Esophagus squamous epithelium (tissue), 5 donors: ENCODE measurements at places on chromosomes 5 and 9. TPM values are rescaled to one million over a fixed set of nuclear protein-coding genes. Genes with fewer than 3 reads are reported as not detected.

DNA sequence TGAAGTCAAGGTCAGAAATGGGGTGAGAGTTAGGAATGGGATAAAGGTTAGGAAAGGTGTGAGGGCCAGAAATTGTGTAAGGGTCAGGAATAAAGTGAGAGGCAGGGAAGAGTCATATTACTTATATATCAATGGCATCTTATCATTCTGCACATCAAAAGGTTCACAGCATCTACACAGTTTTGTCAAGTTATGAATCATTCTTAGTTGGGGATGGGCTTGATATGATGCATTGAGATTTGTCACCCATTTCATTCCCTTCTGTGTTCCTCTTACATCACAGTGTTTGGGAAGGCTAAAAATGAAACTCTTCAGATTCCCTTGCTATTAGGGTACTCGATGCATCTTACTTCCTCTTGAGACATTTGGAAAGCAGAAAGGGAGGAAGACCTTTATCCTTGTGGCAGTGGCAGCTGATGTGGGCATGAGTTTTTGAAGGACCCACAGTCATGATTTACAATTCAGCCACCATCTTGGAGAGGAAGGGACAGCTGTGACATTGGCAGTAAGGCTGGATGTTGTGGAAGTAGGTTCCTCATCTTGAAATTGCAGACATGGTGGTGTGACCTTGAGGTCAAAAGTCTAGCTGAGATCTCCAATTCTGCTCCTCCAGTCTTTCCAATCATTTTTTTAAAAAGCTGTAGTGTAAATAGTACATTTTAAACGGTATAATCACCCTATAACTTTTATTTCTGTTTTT, 24.2 kb upstream of the NPR3 start:
- H3K27me3 ChIP-seq = no peaks in the 10 kb centered on the region
- DNase-seq = no peak
- no peak overlapping the region for H3K4me3 ChIP-seq
- H3K27ac ChIP-seq = no peak overlapping the region
- H3K4me1 ChIP-seq = no peaks in the 10 kb centered on the region
- no peaks in the 10 kb centered on the region for H3K36me3 ChIP-seq

DNA sequence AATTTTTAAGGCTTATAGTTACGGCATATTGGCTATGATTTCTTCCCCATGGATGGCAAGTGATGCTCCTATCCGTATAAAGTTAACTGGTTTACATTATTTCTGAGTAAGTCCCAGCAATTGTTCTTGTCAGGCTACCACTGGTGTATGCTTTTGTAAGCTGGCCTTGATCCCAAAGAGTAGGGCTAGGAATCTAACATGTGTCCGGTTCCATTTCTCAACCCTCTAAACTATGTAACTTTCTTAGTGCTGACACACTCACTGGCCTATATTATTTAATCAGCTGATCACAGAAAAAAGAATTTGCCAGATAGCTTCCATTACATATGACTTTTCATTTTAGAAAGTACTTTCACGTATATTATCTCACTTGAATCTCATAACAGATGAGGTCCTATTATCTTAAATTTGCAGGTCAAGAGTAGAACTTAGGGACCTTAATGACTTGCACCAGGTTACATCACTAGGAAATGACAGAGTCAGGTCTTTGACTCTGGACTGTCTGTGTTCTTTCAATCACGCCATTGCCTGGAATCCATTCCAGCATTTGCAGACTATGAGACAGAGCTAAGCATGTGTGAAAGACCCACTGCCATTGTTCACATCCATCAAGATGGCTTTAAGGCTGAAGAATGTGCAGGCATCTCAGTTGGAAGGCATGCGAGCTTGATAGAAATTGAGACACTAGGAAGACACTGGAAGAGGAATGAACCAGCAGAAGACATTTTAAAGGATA, 362.9 kb downstream of the ARRDC3 start:
- peaks cover 18% of the 10 kb centered on the region for H3K4me1 ChIP-seq
- no peaks in the 10 kb centered on the region for H3K27me3 ChIP-seq
- no peak overlapping the region for H3K4me3 ChIP-seq

GRCh38 chr5:180990882-180991242, 2.2 kb downstream of the BTNL3 start:
- H3K4me1 ChIP-seq = no peaks in the 10 kb centered on the region
- H3K27me3 ChIP-seq = no peaks in the 10 kb centered on the region
- DNase-seq = no peak
- H3K4me3 ChIP-seq = no peak overlapping the region

DNA sequence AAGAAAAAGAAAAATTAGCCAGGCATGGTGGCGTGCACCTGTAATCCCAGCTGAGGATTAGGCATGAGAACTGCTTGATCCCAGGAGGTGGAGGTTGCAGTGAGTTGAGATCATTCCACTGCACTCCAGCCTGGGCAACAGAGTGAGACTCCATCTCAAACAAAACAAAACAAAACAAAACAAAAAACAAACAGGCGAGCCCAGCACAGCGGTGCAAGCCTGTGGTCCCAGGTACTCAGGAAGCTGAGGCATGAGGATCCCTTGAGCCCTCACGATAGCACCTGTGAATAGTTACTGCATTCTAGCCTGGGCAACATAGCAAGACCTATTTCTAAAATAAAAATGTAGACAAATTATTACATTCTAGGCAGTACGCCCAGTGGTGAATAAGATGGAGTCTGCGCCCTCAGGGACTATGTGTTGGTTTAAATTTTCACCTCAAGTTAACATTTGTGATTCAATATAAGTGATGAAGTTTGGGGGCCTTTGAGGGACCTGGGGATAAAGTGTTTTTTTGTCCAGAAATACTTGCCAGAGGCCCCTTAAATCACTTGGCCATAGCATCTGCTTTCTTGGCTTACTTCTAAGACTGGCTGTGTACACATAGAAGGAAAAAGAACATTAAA, 3.4 kb upstream of the GAPVD1 start:
- H3K36me3 ChIP-seq = no peaks in the 10 kb centered on the region
- peaks cover 9% of the 10 kb centered on the region for H3K4me1 ChIP-seq
- no peak for DNase-seq
- H3K27ac ChIP-seq = no peak overlapping the region

DNA sequence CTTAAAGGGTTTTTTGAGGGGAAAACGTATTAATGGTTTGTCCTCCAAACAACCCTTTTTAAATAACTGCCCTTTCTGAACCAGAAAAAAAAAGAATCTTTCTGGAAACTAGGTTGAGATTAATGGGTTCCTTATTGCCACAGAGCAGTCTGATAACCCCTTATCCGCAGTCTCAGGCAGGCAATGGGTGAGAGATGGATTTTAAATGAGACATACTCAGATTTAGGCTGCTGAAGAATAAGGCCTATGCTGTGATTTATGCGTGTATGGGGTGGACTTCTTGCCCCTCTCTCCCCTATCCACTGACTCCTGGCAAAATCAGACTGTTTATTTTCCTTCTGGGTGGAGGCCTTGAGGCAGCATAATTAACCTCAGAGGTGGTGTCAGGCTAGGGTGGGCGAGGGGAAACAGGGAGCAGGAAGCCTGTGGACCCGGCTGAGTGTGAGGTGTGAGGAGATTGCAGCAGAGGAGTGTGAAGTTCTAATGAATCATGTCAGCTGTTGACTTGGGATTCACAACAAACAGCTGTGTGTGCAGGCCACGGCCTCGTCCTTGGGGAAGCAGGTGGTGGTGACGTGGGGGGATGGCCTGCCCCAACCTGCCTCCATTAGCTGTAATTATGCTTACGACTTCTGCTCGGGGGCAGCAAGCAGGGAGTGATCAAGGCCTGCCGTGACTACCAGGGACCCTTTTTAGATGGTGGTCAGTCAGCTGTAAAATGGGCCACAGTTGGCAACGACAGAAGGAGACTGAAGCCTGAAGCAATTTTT, 196.4 kb downstream of the SEMA6A start:
- no peaks in the 10 kb centered on the region for H3K27me3 ChIP-seq
- peaks cover 6% of the 10 kb centered on the region for H3K36me3 ChIP-seq
- no peak overlapping the region for H3K27ac ChIP-seq
- no peak for DNase-seq
- no peak overlapping the region for H3K4me3 ChIP-seq

- no peak overlapping the region for H3K4me3 ChIP-seq
These were observed 146.9 kb upstream of the TLX3 start for GRCh38 chr5:171162165-171162564.

DNA sequence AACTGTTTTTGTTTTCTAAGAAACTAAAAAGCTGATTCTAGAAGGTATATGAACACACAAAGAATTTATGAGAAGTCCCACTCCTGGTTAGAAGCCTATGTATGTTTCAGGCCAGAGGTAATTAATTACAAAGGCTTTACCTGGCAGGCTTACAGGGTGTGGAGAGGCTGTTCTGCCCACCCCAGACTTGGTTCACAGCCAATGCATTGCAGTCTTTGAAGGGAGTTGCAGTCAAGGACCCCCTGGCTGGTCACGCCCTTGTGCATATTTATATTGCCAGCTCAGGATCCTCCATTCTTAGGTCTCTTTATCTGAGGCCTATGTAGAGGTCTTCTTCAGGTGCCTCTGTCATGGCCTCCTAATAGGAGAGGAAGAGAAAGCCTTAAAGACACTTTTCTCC, 13.6 kb upstream of the PRSS3 start:
- H3K4me1 ChIP-seq = peaks cover 20% of the 10 kb centered on the region
- no peaks in the 10 kb centered on the region for H3K27me3 ChIP-seq
- H3K4me3 ChIP-seq = no peak overlapping the region
- no peak overlapping the region for H3K27ac ChIP-seq
- no peaks in the 10 kb centered on the region for H3K36me3 ChIP-seq
- no peak for DNase-seq

DNA sequence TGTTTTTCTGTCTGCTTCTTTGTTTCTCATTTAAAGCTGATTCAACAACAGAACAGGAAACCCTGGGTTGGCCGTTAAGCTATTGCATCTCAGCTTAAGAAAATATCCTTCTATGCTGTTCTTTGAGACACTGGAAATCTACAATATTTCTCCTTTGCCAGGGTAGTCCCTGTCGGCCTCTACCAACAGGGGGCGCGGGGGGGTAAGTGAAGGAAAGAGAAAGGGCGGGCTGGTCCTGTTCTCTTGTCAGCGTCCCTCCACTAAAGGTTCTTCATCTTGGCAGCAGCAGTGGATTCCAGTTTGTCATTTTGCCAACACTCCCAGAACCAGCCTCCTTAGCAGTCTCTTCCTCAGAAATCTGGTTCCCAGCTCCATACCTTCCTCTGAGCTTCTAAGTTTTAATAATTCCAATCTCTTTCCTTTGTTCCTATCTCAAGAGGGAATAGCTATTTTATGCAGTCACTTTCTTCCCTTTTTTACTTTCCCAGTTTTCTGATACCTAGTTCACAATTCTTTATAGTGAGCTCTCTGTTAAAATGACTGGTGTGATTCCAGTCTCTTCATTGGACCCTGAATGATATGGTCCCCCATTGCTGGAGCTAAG, 222.3 kb downstream of the GLIS3 start:
- H3K36me3 ChIP-seq = no peaks in the 10 kb centered on the region
- no peak overlapping the region for H3K4me3 ChIP-seq
- DNase-seq = no peak
- no peaks in the 10 kb centered on the region for H3K4me1 ChIP-seq
- H3K27me3 ChIP-seq = no peaks in the 10 kb centered on the region

GRCh38 chr5:106085136-106085535, 1585.6 kb downstream of the EFNA5 start:
- H3K4me1 ChIP-seq = no peaks in the 10 kb centered on the region
- no peak overlapping the region for H3K27ac ChIP-seq
- DNase-seq = no peak
- H3K36me3 ChIP-seq = no peaks in the 10 kb centered on the region
- H3K4me3 ChIP-seq = no peak overlapping the region

- H3K4me3 ChIP-seq = no peak overlapping the region
- H3K36me3 ChIP-seq = no peaks in the 10 kb centered on the region
- no peak for DNase-seq
- no peaks in the 10 kb centered on the region for H3K27me3 ChIP-seq
- no peak overlapping the region for H3K27ac ChIP-seq
- H3K4me1 ChIP-seq = peaks cover 3% of the 10 kb centered on the region
These were observed 49.2 kb upstream of the TNC start for GRCh38 chr9:115167175-115167574.

DNA sequence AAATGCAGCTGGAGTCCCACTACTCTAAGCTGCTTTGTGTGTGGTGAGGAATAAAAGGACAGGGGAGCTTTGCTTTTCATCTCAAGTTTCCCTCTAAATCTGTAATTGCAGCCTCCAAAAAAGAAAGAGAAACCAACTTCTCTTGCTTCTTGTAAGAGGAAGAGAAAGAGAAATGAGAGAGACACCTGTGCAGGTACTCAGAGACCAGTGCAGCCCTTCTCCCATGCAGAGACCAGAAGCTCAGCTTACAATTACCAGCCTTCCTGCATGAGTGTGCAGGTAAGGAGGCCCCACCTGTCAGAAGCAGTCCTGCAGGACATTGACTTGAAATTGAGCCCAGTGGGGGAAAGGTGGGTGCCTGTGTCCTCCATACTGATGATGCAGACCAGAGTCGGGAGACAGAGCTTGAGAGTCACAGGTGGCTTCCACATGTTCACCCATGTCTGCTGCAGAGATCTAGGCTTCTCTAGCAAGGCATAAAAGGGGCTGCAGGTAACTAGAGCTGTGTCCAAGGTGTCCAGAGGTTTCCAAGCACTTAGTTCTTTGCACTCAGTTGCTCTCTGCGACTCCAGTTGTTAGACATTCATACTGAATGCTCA, 15.3 kb upstream of the MED10 start:
- H3K27me3 ChIP-seq = no peaks in the 10 kb centered on the region
- H3K4me1 ChIP-seq = no peaks in the 10 kb centered on the region
- no peak overlapping the region for H3K4me3 ChIP-seq
- no peak for DNase-seq

DNA sequence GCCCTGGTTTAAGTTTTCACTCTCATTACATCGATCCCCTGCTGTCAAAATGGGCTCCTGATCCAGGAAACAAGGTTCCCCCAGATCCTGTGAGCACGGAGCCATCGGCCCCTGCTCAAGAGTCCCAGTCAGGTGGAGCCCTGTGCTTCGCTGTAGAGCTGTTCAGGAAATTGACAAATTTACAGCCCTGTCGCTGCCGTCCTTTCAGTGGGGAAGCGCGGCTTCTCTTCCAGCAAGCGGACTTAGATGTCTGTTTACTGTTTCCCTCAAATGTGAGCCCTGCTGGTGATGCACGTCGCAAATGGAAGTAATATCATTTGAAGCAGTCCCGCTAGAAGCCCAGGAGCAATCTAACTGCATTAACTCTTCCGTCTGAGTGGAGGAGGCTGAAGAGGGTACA, 760.9 kb upstream of the WWC1 start:
- no peak for DNase-seq
- no peaks in the 10 kb centered on the region for H3K27me3 ChIP-seq
- no peaks in the 10 kb centered on the region for H3K4me1 ChIP-seq
- no peak overlapping the region for H3K4me3 ChIP-seq

GRCh38 chr9:75131700-75132099, 43.4 kb downstream of the OSTF1 start:
- no peak for DNase-seq
- H3K4me1 ChIP-seq = no peaks in the 10 kb centered on the region
- H3K4me3 ChIP-seq = no peak overlapping the region
- no peak overlapping the region for H3K27ac ChIP-seq

- no peak within 1 kb of the TSS for H3K4me3 ChIP-seq
- no peak for DNase-seq
- H3K4me1 ChIP-seq = no peaks in the 10 kb centered on the region
These were observed at the start of gene C6 for GRCh38 chr5:41213340-41213739. C6 (minus strand) TSS chr5:41213532; CDS start chr5:41203230, 10,302 bp downstream.

The ADAMTS16 gene
- 0.19 TPM for total RNA-seq

The NTNG2 gene
- total RNA-seq = 0.95 TPM

The SLIT3 gene
- total RNA-seq = 0.72 TPM

The CCIN gene
- total RNA-seq = not detected

The MEF2C gene
- total RNA-seq = 3.1 TPM

The IL7R gene
- total RNA-seq = 4.4 TPM
